ENCODE measurements at places on chromosomes 4 and X.

GRCh38 chrX:135383249-135383648, 38.5 kb upstream of the SMIM10L2A start:
- no peak for DNase-seq

DNA sequence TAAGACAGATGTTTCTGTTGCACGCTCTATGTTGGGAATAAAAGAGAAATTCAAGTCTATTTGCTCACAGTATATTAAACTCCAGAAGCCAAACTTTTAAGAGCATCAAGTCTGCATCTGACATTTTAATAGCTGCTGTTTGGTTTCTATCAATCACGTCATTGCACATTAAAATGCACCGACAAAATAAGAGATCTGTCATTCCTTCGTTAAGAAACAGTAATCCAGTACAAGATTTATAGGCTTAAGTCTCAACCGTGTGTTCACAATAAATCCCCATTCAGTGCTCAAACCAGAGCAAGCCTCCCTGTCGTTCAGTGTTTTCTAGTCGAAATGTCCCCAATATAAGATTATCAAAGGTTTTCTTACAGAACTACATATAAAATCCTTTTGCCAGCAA, 89.0 kb upstream of the BMPR1B start:
- DNase-seq, result no peak

GRCh38 chr4:138235419-138235952, 6.7 kb downstream of the SLC7A11 start:
- DNase-seq, result peak; percentile 41

- DNase-seq, result no peak
Observed at GRCh38 chr4:74444891-74445642, at the start of gene AREG. AREG (plus strand) TSS chr4:74445136; CDS start chr4:74445346, 210 bp downstream.

All from kidney epithelial cell (primary cell).